T-helper 2 cell treated with Interferon-gamma antibody and Interleukin-4, amounts not matched to agents 5 μg/mL and 100 μg/mL, for 36 hours (primary cell): ENCODE measurements at places on chromosomes 16 and 17.

DNA sequence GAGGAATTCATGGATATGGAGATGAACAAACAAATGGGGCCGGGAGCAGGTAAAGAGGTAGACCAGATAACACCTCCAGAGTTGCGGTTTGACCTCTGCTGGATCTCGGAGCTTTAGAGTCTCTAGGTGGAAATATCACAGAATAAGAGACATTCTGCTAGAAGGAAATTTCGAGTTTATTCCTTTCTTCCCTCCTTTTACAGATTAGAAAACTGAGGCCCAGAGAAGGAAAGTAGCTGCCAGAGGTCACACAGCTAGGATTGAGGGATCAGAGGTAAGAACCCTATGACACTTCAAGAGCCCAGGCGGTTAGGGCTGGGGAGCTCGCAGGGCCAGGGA, 7.7 kb upstream of the COL1A1 start:
- H3K4me1 ChIP-seq: peaks cover 10% of the 10 kb centered on the region
- peaks cover 49% of the 10 kb centered on the region for H3K27me3 ChIP-seq
- no peak for DNase-seq
- no peaks in the 10 kb centered on the region for H3K36me3 ChIP-seq

DNA sequence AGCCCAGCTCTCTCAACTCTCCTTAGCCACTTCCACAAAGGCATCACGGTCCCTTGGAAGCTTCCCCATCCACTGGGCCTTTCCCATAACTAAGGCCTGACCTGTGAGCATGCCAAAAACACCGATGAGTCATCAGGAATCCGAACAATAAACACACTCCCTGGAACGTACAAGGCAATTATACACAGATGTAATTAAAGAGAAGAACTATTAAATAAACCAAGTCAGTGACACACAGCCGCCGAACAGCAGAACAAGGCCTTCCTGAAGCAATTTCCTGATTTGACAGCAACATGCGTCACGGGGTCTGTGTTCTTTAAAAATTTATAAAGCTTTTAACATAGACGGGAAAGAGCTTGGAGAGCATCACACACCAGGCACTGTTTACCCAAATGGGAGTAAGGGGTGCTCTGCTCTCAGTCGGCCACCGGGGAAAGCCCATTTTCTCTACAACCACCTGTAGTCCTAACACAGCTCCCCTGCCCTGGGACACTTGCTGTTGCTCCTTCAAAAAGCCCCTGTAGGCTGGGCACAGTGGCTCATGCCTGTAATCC, 29.4 kb downstream of the COG7 start:
- peaks cover 15% of the 10 kb centered on the region for H3K36me3 ChIP-seq
- DNase-seq: no peak
- H3K27ac ChIP-seq: no peak overlapping the region
- no peaks in the 10 kb centered on the region for H3K27me3 ChIP-seq

GRCh38 chr17:70668938-70669778, 499.8 kb downstream of the KCNJ2 start:
- H3K4me1 ChIP-seq: no peaks in the 10 kb centered on the region
- no peak overlapping the region for H3K27ac ChIP-seq
- no peak overlapping the region for H3K4me3 ChIP-seq
- H3K27me3 ChIP-seq: no peaks in the 10 kb centered on the region

DNA sequence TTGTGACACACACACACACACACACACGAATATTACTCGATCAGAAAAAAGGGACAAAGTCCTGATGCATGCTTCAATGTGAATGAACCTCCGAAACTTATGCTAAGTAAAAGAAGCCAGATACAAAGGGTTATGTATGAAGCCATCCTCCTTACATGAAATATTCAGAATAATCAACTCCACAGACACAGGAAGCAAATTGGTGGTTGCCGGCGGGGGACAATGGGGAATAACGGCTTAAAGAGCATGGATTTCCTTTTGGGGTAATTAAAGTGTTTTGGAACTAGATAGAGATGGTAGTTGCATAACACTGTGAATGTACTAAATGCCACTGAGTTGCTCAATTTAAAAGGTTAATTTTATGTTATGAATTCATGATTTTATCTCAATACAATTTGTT, 8.1 kb upstream of the CACNG5 start:
- DNase-seq: no peak
- peaks cover 27% of the 10 kb centered on the region for H3K27me3 ChIP-seq
- H3K4me1 ChIP-seq: no peaks in the 10 kb centered on the region

- H3K27ac ChIP-seq: peak overlapping the region; percentile 63
- H3K4me1 ChIP-seq: peaks cover 8% of the 10 kb centered on the region
- peaks cover 5% of the 10 kb centered on the region for H3K36me3 ChIP-seq
- H3K4me3 ChIP-seq: no peak overlapping the region
- no peaks in the 10 kb centered on the region for H3K27me3 ChIP-seq
- no peak for DNase-seq
Observed at GRCh38 chr17:78641243-78641642, 64.0 kb upstream of the DNAH17 start.

DNA sequence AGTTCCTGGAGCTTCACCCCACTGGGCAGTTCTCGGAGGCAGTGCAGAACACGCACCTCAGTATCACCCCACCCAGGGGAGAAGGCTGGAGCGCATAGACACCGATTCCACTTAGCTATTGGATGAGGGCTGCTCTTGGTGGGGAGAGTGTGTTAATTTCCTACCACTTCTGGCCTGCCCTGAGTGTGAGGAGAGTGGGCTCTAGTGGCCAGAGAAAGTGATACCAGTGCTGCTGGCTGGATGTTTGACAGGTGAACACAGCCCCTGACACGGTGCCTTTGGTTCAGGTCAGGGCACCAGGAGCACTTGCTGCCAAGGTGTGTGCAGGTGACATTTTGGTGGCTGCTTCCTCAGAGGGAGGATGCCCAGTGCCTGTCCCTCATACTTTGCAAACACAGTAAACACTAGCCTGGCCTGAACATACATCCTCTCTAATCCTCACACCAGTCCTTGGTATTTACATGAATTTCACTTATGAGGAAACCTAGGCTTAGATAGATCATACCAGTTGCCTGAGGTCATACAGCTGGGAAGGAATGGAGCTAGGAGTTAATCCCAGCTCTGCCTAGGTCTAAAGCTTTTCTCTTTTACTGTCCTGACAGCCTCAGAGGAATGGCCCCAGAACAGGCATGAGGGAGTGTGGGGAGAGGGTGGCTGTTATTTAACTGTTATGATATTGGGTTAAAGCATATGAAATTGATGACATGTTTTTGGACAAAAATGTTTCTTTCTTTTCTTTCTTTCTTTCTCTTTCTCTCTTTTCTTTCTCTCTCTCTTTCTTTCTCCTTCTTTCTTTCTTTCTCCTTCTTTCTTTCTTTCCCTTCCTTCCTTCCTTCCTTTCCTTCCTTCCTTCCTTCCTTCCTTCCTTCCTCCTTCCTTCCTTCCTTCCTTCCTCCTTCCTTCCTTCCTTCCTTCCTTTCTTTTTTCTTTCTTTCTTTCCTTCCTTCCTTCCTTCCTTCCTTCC, 21.0 kb upstream of the ITGAX start:
- H3K36me3 ChIP-seq: peaks cover 11% of the 10 kb centered on the region
- no peak overlapping the region for H3K27ac ChIP-seq
- H3K27me3 ChIP-seq: peaks cover 20% of the 10 kb centered on the region
- peaks cover 13% of the 10 kb centered on the region for H3K4me1 ChIP-seq
- no peak for DNase-seq

DNA sequence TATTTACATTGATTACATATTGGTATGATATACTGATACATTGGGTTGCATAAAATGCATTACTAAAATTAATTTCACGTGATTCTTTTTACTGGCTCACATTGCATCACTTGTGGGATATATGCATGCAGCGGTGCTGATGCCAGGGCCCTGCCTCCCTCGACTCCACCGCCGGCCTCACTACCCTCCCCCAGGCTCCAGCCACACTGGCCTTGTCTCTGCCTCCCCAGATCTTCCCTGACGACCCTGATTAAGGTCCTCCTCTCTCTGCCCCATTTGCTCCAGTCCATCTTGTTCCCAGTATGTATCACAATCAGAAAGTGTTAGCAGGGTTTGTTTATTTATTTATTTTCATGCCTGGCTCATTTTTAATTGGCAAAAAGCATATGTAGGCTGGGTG, 306.8 kb downstream of the FOXL1 start:
- no peaks in the 10 kb centered on the region for H3K4me1 ChIP-seq
- no peak overlapping the region for H3K27ac ChIP-seq
- no peak overlapping the region for H3K4me3 ChIP-seq
- no peaks in the 10 kb centered on the region for H3K36me3 ChIP-seq

DNA sequence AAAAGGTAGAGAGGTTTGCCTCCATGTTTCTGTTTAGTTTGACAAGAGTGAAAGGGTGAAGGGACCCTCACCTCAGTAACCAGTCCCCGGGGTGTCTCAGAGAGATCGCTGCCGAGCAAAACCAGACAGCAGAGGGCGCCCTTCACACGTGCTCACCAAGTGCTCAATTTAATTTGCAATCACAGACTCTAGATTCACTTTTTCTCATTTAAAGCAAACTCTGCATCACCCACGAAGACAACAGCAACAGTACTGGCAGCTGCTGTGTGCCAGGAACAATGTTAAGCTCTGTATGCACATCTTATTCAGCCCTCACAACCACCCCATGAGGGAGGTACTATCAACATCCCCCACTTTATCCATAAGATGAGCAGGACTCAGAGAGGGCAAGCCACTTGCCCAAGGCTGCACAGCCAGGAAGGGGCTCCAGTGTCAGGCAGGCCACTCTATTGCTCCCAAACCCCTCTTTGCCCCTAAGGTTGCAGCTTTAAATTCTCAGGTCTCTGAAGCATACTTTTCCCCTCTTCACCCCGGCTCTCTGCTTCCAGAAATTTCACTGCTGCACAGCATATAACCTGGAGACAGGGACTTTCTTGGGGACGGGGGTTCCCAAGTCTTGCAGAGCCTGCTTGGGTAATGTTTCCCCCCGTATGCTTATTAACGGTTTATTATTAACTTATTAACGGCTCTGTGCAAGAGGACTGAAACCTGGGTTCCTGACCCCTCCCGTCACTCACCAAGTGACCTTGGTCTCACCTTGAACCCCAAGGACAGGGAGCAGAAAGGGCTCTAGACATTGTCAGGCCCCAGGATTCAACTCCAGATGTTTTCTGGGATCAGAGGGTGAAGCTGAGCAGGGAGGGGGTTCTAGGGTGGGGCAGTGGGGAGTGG, 70.9 kb downstream of the CNGB1 start:
- no peak overlapping the region for H3K27ac ChIP-seq
- no peaks in the 10 kb centered on the region for H3K27me3 ChIP-seq
- no peak overlapping the region for H3K4me3 ChIP-seq
- H3K4me1 ChIP-seq: peaks cover 6% of the 10 kb centered on the region
- peak; percentile 49 for DNase-seq
- no peaks in the 10 kb centered on the region for H3K36me3 ChIP-seq

- DNase-seq: no peak
- H3K4me1 ChIP-seq: no peaks in the 10 kb centered on the region
- H3K27ac ChIP-seq: no peak overlapping the region
- no peaks in the 10 kb centered on the region for H3K36me3 ChIP-seq
Observed at GRCh38 chr16:49698931-49699840, 156.7 kb downstream of the ZNF423 start.

DNA sequence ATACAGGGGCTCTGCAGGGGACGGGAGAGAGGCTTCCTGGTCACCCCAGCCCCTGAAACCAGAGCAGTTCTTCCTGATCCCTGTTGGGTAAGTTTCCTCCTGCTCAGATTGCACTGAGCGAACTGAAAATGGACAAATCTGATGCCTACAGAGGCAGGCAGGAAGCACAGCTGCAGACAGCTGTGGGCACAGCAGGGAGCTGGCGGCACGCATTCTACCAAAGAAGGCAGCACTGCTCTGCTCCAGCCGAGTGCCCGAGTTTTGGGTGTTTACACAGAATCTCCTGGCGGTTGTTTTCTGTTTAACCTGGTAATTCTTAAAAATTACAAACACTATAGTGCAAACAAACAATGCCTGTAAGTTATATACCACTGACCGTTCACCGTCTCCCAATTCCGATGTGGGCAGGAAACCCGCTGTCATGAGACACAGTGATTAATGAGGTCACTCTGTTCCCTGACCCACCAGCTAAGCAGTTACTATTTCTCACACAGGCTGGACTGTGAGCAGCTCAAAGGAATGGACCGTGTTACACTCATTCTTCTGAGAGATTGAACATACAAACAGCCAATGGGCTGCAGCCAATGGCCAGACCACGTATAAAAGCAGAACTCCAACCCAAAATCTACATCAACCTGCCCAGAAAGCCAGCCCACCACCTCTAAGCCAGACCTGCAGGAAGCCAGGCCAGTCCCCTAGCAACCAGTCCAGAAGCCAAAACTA, 25.5 kb downstream of the NSMCE1 start:
- no peak for DNase-seq
- H3K36me3 ChIP-seq: peaks cover 51% of the 10 kb centered on the region
- peaks cover 85% of the 10 kb centered on the region for H3K4me1 ChIP-seq
- peak overlapping the region; percentile 94 for H3K27ac ChIP-seq
- peak overlapping the region; percentile 74 for H3K4me3 ChIP-seq
- H3K27me3 ChIP-seq: no peaks in the 10 kb centered on the region

GRCh38 chr17:8122422-8122923, 1.4 kb downstream of the HES7 start:
- peaks cover 2% of the 10 kb centered on the region for H3K36me3 ChIP-seq
- peaks cover 70% of the 10 kb centered on the region for H3K4me1 ChIP-seq
- DNase-seq: peak; percentile 20
- H3K27ac ChIP-seq: no peak overlapping the region

GRCh38 chr17:81160306-81160705, 5.0 kb upstream of the PVALEF start:
- no peaks in the 10 kb centered on the region for H3K4me1 ChIP-seq
- no peak overlapping the region for H3K4me3 ChIP-seq
- H3K27me3 ChIP-seq: peaks cover 4% of the 10 kb centered on the region
- no peak overlapping the region for H3K27ac ChIP-seq
- DNase-seq: peak; percentile 9
- H3K36me3 ChIP-seq: no peaks in the 10 kb centered on the region

DNA sequence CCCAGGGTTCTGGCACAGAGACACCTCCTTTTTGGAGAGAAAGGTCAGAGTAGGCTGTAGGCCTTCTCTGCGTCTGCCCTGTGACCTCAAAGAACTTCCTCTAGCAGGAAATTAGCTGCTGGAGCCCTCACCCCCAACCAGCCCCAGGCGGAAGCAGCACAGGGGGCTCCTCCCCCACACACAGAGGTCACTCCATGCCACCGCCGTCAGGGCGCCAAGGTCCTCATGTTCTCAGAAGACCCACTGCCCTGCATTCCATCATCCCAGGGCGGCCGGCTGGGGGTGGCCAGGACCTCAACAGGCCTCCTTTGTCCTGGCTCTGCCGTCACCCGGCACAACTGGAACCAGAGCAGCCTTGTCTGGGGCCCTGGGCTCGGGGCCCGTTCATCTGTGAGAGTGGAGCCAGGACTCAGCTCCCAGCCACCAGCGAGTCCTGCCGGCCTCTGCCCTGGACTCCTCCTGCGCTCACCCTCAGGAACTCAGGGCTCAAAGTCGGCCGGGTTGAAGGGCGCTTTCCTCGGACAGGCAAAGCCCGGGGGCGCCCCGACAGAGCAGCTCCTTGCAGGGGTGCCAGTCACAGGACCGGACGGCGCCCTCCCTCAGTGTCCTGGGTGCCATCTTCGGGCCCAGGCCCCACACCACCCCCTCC, 1.2 kb downstream of the TMC6 start:
- peaks cover 43% of the 10 kb centered on the region for H3K4me1 ChIP-seq
- peak overlapping the region; percentile 85 for H3K27ac ChIP-seq
- peak overlapping the region; percentile 93 for H3K4me3 ChIP-seq
- peaks cover 53% of the 10 kb centered on the region for H3K36me3 ChIP-seq
- DNase-seq: peak; percentile 77

- no peak overlapping the region for H3K27ac ChIP-seq
- no peak overlapping the region for H3K4me3 ChIP-seq
- H3K4me1 ChIP-seq: no peaks in the 10 kb centered on the region
- no peaks in the 10 kb centered on the region for H3K36me3 ChIP-seq
- DNase-seq: no peak
Observed at GRCh38 chr17:77601054-77601979, 357.2 kb upstream of the TNRC6C start.
